GDM1 (cell line): ENCODE measurements at places on chromosomes 11 and 22.
A peak's percentile ranks its signal among the peaks of the same experiment; 100 is the strongest.

DNA sequence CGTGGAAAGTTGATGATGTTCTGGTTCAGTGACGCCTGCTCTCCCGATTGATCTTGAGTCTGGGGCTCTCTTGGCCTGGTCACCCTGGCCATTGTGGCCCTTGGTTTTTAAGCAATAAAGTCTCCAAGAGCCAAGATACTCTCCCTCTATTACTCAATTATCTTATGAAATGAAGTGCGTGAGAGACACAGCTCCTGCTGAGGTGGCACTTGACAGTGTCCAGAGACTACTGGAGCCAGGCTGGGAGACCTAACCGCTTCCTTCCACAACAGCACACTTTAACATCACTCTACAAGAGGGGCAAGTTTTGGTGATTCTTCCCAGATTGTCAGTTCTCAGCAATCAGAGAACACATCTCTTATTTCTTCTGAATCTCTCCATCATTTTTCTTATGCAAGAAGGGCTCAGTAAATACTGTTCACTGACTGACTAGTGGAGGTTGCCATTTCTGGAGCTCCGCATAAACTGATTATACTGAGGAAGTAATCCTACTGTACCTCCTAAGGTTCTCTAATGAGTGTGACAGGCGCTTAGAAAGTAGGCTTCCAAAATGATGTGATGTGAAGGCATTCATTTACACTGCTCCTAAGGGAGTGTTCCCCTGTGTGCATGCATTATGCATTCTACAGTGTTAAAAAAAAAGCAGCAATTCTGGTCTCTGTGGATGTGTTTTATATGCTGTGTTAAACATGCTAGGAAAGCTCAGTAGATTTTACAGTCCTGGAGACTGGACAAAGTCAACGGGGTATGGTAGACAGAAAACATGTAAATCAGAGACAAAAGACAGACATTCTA is 968.0 kb downstream of the OPCML start:
- no peak for DNase-seq

DNA sequence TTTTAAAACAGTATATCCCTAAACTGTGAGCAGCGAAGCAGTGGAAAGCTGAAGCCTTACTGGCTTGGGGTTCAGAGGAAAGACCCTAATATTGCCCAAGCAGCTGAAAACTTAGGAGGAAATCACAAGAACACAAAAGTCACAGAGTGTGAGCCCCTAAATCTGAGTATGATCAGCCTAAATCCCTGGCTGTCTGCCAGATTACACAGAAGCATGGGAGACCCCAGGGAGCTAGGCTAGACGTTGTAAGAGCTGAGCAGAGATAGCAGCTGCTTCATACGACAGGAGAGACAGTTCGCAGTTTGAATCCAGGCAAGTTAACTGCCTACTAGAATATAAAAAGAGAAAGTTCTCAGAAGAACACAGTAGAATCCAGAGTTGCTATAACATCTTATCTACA is 81.2 kb downstream of the PACS1 start:
- DNase-seq, result no peak

DNA sequence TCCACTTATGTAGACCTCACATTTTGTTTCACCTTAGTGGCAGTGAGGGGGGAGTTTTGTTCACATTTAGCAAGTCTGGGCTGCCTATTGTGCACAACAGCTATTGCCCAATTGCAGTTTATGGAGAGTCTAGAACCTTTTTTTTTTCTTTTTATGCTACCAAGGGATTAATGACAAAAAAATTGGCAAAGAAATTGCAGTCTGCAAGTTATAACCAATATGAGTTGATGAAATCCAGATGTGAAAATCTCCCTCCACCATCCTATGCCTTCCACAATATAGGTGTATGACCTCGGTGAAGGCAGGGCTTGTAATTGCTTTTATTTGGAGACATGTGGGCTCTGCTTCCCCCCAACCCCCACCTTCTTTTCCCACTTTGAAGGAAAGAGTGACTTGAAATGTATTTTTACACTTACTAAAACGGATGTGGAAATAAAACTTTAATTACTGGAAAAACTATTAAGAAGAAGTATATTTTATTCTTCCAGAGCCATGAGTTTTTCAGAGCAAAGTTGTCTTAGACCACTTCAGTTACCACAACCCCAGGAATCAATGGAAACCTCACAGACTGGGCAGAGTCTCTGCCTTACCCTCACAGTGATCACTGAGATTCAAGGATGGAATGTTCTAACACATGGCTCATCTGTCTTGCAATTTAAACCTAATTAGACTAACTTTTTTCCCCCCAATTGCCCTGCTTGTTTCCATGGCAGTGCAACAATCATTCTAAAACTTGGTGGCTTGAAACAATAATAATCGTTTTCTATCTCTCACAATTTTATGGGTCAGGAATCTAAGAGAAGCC is 120.8 kb upstream of the SLC5A12 start:
- DNase-seq, result no peak

- DNase-seq, result no peak
Observed at GRCh38 chr11:125388611-125389010, 107.5 kb downstream of the FEZ1 start.

GRCh38 chr22:38974170-38974825 is 7.8 kb upstream of the APOBEC3B start:
- no peak for DNase-seq

DNA sequence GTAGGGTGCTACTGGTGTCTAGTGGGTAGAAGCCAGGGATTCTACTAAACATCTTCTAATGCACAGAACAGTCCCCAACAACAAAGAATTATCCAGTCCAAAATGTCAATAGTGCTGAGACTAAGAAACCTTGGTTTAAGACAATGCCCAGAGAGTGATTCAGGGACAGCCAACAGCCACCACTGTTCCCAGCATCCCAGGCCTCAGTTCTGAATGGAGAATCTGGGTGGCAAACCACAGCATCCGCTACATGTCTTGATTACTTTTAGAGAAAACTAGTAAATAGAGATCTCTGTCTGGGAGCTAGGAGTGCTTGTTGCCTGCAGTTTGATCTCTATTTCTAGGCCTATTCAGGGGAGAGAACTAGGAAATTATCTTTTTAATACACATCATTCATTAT is 20.9 kb upstream of the SIK2 start:
- DNase-seq, result no peak

GRCh38 chr22:36052505-36052941 is 23.9 kb upstream of the RBFOX2 start:
- DNase-seq, result no peak

GRCh38 chr11:58034471-58034870 is 3.7 kb downstream of the OR6Q1 start:
- DNase-seq, result no peak

GRCh38 chr22:31447337-31447736 is 42.3 kb downstream of the EIF4ENIF1 start:
- DNase-seq, result no peak

- peak; percentile 10 for DNase-seq
Observed at GRCh38 chr11:78351193-78351592, 66.4 kb downstream of the GAB2 start.

- DNase-seq, result no peak
Observed at GRCh38 chr22:25064894-25065560, 112.5 kb downstream of the KIAA1671 start.

- DNase-seq, result no peak
Observed at GRCh38 chr11:108727665-108728064, 62.8 kb downstream of the DDX10 start.

GRCh38 chr11:11555208-11555607 is 66.6 kb downstream of the GALNT18 start:
- no peak for DNase-seq

- no peak for DNase-seq
Observed at GRCh38 chr11:111355956-111356659, 23.0 kb downstream of the POU2AF1 start.

- no peak for DNase-seq
Observed at GRCh38 chr11:69995697-69996096, 82.4 kb upstream of the ANO1 start.

DNA sequence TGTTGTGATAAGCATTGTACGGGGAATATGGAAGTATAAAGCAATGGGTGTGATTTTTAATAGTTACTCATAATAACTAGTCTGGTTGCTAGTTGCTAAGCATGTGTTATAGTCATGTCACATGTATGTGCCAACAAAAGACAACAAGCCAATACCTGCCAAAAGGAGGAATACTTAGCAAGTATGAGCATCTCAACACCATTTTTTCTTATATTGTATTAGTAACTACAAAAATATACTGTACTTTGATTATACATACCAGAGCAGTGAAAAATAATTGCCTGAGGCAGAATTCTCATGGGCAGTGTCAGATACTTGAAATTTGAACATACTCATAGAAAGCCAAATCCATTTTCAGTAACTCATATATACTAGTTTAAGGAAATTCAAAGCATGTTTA is 62.4 kb upstream of the ALKBH3 start:
- no peak for DNase-seq

GRCh38 chr11:126528075-126528474 is 172.6 kb downstream of the ST3GAL4 start:
- DNase-seq, result no peak

DNA sequence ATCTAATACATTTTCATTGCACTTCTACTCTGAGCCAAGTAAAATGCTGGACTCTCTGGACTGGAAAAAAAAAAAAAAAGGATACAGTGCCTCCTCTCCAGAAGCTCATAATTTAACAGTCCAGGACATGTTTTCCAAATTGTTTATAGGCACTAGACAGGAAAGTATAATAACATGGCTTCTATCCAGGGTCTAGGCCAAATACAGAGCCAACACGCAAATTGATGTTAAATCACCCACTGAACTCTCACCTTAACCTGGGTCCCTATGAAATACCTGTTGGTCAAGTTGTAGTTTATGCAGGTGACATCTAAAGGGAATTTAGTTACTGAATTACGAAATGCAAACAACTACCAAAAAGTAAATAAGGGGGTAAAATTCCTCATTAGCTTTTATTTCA is 428.7 kb upstream of the LUZP2 start:
- DNase-seq, result no peak

DNA sequence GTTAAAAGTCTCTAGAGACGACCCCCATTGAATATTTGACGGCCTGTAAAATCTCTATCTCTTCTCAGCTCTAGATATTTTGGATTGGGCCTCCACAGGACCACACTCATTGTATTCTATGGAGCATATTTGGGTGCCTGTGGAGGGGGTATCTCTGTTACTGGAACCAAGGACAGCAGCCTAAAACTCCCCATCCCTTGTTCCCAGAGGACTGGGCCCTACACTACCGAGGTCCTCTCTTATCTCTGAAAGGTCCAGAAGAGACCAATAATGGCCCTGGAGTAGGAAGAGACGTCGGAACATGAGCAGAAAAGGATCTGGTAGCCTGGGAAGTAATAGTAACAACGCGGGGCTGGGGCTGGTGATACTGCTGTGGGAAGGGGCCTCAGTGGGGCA is 542 bp downstream of the HPS4 start:
- no peak for DNase-seq

- no peak for DNase-seq
Observed at GRCh38 chr22:49333206-49333605, 494.5 kb downstream of the BRD1 start.

DNA sequence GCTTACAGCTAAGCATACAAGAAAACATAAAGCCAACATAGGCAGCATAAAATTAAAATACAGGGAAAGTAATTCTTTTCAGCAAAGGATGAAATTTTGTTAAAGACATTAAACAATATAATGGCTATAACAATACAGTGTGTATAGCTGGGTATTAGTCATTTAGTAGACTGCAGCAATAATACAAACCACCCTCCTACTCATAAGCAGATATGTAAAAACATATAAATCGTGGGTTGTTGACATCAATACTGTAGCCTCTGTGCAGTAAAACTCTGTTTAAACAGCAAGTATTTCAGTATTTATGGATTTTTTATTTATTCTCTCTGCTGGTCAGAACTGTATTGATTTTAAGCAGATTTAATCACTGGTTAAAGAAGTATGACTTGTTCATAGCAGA is 639.1 kb upstream of the ANO5 start:
- DNase-seq, result no peak

- no peak for DNase-seq
Observed at GRCh38 chr22:35580351-35581022, 36.6 kb downstream of the MB start.

DNA sequence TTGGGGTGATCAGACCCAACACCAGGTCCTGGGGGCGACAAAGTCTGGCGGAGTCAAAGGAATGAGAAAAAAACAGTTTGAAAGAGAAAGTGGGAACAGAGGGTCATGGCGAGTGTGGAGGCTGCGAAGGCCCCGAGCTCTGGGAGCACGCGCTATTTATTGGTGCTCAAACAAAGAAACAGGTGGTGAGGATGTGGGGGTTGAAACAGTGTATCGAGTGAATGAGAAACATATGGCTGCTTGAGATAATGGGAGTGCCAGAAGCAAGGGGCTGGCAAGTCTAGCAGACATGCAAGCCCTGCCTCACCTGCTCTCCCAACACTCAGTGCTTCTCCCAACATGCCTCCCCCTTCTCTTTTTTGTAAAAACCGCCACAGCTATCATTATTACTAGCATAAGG is 7.8 kb upstream of the DUSP18 start:
- no peak for DNase-seq

GRCh38 chr22:44698531-44699421 is 3.2 kb upstream of the PRR5 start:
- no peak for DNase-seq

GRCh38 chr11:11396301-11397035 is 43.4 kb upstream of the CSNK2A3 start:
- DNase-seq, result no peak

DNA sequence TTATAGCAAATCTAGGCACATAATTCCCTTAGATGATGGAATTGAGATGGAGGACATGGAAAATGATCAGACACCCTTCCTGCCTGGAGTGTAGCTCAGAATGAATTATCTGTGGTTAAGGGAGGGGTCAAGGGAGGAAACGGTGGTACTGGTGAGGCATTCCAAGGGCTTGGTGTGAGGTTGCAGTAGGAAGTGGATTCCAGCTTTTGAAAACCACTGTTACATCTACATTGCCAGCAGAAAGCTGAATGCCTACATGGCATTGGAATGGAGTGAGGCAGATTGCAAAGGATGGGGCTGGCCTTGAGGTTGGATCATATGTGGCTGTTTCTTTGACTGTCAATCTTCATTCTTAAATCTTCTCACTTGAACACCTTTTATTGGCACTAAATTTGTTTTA is 684.4 kb downstream of the NTM start:
- peak; percentile 20 for DNase-seq

GRCh38 chr22:22228921-22229320 is 15.7 kb upstream of the VPREB1 start:
- no peak for DNase-seq

DNA sequence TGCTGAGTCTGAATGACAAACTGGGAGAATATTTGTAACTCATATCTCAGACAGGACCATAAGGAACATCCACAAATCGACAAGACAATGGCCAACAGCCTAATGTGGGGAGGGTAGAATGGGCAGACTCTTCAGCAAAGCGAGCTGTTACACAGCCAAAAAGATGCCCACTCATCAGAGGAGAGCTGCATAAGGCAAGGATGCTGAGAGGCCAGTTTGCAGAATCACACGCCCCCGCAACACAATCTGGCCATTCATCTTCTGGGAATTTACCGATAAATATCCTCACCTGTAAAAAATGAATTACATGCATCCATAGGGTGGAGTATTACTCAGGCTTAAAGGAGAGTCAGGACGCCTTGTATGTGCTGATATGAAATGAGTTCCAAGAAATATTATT is 57.5 kb upstream of the SLC22A12 start:
- no peak for DNase-seq

GRCh38 chr11:61679893-61680621 is at the start of gene DAGLA:
Gene DAGLA, plus strand, starts transcription at chr11:61680391. Its CDS starts 39,765 bp downstream, at chr11:61720156.
- peak; percentile 62 for DNase-seq
